SIG-M5 (cell line): ENCODE measurements at places on chromosomes 2 and 18.
A peak's percentile ranks its signal among the peaks of the same experiment; 100 is the strongest.

DNA sequence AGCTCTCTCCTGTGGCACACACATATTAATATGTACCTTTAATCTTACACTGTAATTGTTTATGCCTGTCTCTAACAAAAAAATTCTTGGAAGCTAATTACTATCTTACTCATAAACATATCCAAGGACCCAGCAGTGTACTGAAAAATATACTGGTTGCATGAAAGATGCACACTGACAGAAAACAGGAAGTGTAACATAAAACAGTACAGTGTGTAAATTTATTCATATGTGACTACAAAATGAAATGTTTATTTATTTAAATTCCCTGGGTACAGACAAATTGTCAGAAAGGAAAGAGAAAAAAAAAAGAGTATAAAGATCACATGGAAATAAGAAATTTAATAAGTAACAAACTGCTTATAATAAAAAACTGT, 28.5 kb downstream of the TMEM131 start:
- no peak for DNase-seq

- DNase-seq: no peak
These were observed 119.4 kb downstream of the ARHGAP15 start for GRCh38 chr2:143248631-143249030.

GRCh38 chr2:44250376-44250775, 24.9 kb upstream of the SLC3A1 start:
- DNase-seq: no peak

DNA sequence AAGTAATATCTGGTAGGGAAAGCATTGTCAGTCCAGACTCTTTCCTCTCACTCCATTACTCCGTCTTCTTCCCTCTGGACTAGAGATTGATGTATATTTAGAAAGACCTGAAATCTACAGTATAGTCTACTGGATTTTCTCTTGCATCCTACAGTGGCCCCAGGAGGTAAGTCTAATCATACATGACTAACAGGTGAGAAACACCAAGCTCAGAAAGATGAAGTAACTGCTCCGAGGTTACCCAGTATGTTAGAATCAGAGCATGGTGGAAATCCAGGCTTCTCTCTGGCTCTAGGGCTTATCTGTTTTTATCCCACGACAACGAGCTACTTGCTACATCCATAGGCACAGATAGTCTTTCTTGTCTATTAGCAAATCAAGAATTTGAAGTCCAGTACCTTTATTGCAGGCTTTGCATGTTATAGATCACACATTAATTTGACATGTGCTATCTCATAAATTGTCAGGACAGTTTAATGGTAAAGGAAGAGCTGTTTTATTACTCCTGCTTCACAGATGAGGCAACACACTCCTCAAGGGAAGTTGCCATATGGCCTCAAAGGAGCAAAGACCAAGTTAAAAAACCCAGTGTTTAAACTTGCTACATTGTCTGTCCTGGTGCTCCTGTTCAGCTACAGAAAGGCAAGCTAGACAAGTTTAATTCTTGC, 484.3 kb downstream of the THSD7B start:
- no peak for DNase-seq

GRCh38 chr2:148926291-148926961, 51.4 kb downstream of the KIF5C start:
- DNase-seq: peak; percentile 2
